IMR-90 (cell line): ENCODE measurements at places on chromosomes 3 and 15. TPM values are rescaled to one million over a fixed set of nuclear protein-coding genes. Genes with fewer than 3 reads are reported as not detected.

The COPS2 gene
- polyA plus RNA-seq: 39.6 and 54.6 TPM in 2 replicates

GRCh38 chr15:85282504-85283115, 97.8 kb upstream of the AKAP13 start:
- peak; percentile 71 for DNase-seq

DNA sequence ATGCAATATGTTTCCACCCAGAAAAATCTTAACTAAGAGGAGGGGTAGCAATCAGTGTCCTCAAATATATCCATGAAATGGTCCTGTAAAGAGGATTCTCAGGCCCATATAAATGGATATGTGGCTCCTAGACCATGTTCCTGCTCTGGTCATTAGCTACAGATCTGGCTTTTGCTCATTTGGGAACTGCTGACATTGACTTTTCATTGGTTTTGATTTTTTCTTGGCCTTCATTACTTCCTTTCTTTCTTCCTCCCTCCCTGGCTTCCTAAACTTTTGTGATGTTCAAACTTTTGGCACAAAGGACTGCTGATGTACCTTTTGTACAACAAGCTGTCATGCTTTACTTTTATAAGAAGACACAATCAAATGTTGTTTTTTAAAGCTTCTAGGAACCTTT, 41.6 kb upstream of the SNRK start:
- no peak for DNase-seq

DNA sequence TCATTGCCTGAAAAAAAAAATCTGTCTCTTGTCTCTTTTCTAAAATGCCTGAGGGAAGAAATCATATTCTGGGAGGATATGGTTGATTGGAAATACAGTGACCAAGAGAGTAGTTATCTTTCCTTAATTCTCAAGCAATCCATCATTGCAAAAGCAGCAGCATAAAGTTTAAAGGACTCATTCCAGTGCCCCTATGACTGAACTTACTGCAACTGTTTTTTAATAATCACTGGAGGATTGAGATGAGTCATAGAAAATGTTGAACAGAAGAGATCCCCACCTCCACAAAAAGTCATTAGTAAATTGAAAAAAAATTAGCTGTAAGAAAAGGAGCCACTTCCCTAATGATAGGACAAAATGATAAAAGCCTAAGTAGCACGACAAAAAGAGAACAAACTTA, 121.5 kb downstream of the SLC9A9 start:
- DNase-seq: no peak

DNA sequence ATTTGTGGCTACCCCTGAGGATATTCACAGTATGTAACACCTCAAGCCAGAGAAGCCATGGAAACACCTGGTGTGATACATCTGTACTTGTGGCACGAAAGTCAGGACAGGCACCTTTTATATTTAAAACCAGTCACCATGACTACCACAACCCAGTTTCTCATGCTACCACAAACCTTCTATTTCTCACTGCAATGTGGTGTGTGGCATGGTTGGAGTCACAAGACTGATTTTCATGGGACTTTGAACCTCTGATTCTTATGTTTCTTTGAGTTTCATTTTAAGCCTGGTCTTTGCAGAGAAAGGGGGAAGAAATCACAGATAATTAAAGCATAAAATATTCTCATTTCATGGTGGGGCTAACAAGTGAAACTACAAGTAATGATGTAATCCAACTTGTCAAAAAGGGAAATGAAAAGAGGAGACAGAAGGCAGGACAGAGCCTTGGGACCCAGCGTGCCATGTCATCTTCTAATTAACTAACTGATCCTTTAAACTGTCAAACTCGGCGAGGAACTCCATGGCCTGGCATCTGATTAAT, 175.9 kb downstream of the PDZRN3 start:
- no peak for DNase-seq
